ENCODE measurements at places on chromosomes 1 and 21.
A peak's percentile ranks its signal among the peaks of the same experiment; 100 is the strongest.

DNA sequence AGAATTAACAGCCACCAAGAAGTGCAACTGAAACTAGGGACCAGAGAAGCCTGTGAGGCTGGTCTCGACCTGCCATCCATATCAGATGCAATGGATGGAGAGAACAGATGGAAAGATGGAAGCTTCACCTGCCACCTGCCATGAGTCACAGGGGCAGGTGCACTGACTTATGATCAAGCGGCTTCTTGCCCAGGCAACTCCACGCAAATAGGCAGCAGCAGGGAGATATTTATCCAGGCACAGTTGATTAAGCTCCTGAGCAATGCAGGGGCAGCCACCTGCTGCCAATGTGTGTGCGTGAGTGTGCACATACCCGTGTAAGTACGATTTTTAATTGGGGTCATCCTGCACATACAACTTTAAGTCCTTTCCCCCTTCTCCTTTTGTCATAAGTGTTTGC lies 174.2 kb downstream of the PTPRU start:
- no peak for DNase-seq

- no peak for DNase-seq
Measured at GRCh38 chr1:96360036-96360795, 361.4 kb upstream of the PTBP2 start.

DNA sequence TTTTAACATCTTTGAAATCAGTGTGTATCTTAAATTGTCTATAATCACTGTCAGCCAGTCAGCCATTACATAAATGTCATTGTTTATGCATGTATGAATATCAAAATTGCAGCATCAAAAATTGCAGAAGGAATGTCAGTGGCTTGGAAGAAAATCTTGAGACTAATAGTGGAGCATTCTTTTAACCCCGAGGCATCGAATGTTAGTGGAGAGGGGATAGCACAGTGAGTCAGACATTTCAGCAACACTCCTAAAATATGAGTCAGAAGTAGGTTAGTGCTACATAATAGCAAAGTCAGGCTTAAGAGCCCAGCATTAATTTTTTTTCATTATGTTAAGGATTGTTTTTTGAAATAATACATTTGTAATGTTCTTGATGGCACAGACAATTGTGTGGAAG lies 45.5 kb downstream of the SNRPE start:
- DNase-seq, result no peak

- DNase-seq, result no peak
Measured at GRCh38 chr1:190205713-190206112, 272.0 kb downstream of the BRINP3 start.

GRCh38 chr1:179166663-179167417 lies 62.6 kb downstream of the ABL2 start:
- DNase-seq, result no peak

DNA sequence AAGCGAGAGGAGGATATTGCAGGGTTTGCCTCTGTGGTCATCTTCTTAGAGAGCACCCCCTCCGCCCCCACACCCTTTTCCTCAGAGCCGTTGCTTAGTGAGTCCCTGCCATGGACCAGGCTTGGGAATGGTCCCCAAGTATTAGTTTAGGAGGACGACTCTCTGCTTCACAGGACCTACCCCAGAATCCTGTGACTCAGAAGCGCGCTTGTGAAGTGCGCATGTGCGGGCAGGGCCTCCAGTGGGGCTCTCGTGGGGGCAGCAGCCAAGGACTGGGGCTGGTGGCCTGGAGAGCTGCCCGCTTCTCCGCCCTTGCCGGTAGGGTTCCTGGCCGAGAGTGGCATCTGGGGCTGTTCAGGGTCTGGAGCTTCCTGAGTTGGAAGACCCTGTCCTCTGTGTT lies 37.3 kb upstream of the HMGN1 start:
- DNase-seq, result no peak

DNA sequence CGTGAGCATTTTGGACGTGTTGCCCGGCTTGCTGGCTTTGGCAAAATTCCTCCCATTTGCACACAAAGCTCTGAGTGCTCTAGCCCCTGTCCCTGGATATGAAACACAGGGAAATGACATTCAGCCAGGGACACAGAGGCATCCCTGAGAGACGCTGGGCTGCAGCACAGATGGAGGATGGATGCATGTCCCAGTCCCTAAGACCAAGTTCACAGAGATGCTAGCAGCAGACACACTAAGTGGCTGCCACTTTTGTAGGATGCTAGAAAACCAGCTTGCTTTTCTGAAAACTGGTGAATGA lies 12.5 kb downstream of the ACTRT2 start:
- no peak for DNase-seq

DNA sequence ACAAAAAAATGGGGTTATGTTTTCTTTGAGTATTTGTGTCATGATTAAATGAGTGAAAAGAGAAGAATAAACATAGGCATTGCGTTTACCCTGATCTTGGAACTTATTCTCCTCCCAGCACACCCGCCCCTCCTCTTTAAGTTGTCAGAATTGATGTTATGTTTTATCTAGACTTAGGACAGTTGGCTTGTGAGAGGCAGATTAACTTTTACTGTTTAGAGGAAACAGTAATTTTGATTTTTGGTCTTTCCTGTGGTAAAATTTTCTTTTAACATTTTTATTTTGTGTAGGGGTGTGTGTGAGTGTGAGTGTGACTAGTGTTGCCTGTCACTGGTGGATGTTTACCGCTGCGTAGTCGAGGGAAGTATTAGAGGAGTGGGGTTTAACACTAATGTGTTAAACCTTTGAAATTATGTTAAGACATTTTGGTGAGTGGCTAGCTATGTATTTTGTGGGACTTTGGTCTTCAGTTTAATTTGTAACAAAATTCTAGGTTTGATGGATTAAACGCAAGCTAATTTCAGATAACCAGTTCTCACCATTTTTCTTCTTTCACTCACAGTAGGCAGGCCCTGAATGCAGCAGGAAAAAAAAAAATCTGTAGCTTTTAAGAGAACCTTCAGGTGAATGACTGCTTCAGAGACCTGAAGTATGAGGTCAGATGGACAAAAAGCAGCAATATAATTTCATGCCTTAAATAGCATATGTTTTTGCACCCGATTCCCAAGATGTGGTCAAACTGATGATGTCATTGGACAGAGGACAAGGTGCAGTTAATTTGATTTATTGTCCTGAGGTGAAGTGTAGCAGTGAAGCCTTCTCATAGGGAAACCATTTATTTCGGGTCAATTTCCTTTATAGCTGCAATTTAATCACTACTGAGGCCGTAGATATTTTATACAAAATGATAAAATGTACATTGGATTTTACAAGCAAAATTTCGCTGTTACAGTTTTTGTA lies 2.7 kb downstream of the POU2F1 start:
- DNase-seq, result no peak

DNA sequence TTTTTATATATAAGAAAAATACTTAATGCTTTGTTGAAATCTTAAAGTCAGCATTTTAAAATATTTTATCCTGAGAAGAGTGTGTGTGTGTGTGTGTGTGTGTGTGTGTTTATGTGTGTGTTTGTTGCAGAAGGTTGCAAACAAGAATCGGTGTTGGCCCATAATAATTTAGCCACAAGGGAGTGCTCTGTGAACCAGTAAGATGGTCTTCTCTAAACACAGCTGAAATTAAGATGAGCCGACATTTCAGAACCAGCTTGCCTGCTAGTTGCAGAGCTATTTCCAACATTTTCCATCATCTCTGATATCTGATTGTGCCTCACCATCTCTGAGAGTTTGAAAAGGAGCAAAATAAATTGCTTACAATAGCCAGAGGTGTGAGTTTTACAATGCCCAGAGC lies 158.8 kb upstream of the SGIP1 start:
- no peak for DNase-seq

DNA sequence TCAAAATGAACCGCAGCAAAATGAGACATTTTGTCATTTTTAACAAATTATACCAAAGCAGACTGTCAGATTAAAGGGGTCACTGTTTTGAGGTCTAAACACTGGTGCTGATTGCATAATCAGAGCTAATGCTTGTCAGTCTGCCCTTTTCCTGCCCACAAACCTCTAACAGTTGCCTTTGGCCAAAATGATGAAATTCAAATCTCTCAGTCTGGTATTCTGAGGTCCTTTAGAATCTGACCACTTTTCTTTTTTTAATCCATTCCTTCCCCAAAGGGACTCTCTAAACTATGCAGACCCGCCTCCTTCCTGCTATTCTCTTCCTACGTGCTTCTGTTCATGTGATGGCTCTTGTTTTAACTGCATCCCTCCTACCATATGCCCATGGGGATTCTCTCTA lies 145.2 kb upstream of the SPATA6 start:
- DNase-seq, result no peak

DNA sequence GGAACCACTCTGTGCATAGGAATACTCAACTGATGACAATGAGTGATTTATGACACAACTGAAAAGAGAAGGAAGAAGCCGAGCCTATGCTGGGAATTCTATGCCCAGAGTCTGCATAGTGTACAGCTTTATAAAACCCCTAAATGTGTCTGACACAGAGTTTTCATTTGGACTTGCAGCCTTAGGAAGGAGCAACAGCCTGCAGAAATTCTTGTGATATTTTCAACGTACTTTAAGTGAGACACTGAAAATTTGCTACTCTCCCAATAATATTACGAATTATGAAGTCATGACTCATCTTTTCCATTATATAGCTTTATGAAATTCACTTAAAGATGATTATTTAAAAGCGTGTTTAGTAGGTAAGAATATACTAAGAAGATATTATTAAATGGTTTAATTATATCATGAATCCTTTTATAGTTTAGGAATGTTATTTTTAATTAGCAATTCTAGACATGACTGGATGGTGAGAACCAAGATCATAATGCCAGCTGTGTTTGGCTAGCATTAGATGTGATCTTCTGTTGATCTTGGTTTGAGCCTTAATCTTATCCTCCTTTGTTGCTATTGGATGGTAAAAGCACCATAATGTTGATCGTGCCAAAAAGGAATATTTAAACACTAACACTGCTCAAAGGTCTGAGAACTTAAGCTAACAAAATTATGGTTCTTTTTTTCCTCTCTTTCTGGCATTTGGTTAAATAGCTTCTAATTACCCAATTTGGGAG lies 785.1 kb upstream of the ADGRL4 start:
- DNase-seq, result peak; percentile 1

DNA sequence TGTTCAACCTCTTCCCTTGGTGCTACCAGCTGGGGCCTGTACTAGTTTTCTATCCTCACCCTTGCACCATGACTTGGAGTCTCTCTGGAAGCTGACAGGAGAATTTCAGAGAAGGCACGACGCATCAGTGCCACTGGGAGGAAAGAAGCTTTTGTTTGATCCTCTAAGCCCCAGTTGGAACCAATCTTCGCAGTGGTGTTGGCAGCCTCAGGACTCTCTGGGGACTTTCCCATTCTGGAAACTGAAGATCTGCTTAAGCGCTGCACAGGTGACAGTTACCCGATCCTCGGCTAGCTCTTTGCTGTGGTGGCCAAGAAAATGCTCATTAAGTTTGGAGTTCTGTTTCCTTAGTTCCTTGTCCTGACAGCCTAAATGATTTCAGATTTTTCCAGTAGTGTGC lies 222.3 kb downstream of the RHOU start:
- no peak for DNase-seq

DNA sequence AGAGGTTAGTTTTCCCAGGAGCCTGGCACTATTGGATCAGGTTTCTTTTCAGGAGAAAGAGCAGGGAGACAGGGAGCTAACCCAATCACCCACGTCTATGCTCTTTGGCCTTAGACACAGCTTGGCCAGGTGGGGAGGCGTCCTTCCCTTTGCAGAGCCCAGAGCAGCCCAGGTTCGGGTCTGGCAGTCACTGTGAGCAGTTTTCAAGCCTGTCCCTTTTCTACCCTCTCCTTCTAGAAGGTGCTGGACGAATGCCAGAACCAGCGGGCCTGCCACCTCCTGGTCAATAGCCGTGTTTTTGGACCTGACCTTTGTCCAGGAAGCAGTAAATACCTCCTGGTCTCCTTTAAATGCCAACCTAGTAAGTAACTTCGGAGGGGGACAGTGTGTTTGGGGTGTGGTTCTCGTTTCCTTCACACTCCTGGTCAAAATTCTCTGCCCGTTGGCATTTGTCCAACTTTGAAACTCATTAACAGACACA lies 44.9 kb downstream of the EVA1C start:
- peak; percentile 12 for DNase-seq

DNA sequence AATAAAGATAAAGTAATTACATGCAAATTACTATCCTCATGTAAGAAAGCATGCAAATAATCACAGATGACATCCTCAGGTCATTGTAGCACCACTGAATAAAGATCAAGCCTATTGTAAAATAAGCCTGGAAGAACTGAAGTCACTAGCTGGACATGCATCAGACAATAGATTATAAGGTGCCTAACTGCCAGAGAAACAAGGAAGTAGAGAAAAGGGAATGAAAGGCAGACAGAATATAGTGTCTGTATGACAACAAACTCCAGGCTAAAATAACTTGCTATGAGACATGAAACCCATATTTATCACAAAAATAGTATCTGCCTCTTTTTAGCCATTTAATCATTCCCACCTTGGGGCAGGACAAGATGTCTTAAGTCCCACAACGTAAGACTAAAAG lies 108.7 kb downstream of the ENAH start:
- DNase-seq, result no peak

DNA sequence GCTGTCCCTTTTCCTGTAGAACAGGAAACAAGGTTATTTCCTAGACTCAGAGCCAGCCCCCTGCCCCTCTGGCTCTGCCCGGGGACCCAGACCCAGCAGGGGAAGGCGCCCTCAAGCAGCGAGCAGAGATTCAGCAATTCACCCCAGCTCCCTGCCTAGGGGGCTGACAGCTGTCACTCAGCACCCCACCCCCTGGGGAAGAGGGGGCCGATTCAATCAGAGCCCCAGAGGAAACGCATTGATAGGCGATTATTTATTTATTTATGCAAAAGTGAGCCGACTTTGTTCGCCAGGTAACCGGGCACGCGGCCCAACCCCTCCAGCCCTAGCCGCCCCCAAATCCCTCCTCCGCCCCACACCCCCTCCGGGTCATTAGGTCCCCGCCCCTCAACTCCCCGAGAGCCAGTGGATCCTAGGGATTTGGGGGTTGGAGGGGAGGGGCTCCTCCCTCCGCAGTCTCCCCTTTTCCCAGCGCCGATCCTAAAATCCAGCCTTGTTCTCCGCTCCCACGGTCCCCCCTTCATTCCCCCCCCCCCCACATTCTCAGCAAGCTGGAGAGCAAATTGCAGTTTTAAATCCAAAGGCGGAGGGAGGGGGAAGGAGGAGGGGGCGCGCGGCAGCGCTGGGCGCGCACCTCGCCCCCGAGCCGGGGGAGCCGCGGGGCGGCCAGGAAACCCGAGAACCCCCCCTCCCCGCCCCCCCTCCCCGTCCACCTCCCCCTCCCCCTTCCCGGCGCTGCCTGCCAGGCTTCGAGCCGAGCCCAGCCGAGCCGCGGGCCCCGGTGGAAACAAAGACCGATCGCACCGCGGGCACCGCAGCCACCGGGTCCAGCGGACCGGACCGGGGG lies 1.3 kb downstream of the AHDC1 start:
- peak; percentile 69 for DNase-seq

DNA sequence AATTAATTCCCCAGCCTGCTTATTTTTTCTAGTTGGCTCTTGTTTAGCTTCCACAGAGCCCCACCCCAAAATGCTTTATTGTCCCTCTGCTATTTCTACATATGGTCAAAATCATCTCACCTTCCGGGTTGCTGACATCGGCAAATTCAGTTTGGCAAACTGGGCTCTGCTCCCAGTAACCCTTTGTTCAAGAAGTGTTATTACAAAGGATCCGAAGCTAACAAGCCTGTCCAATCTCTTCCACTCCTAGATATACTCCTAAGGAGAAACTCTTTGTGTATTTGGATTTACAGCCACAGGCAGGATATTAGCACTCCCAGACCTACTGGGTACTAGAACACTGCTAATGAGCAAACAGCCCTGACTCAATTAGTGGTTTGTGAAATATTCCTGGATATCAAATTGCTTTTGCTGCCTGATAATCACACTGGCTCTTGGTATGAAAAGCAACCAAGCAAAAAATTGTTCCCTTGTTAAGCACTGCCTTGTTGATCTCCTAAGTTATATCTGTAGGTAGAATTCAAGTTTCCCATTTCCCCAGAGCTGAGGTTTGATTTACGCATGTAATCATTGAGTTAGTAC lies 4.0 kb downstream of the JUN start:
- peak; percentile 17 for DNase-seq

Measured in HuH-7 (cell line).